ENCODE measurements at places on chromosomes 11 and 22.

DNA sequence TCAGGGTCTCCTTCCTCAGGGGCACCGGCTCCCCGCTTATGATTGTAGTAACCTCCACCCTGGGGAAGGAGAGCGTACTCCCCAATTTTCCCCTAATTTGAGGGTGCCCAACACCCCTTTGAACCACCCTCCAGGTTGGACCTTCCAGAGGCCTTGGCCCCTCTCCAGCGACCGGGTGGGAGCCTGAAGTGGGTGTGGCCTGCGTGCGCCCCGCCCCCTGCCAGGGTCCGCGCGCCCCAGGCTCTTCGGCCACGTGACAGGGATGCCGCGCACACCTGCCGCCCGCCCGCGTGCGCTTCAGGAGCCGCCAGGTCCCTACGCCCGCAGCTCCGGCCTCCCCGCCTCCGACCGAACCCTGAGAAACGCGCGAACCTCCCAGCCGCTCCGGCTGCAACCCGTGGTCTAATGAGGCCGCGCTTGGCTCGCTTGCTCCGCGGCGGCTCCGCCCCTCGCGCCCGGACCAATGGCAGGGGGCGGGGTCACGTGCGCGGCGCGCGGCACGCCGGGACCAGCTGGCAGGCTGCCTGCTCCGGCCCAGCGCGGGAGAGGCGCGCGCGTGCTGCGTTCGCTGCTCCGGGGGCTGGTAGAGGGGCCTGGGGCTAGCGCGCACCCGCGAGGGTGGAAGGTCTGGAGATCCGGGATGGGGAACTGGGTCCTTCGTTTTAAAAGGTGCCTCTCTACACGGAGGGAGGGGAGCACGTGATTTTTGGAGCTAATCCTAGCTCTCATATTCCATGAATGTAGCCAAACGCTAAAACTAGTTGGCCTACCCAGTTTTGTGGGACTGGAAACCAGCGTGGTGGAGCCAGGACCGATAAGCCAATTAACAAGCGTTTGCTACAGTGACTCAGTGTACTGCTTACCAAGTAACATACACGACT, at the start of gene FOXRED2:
Gene FOXRED2, minus strand, starts transcription at position 404 of the 881 bp plus-strand sequence. CDS start 618 bp downstream, outside the sequence.
- DNase-seq: peak; percentile 78

GRCh38 chr22:39098576-39098975, 1.5 kb downstream of the APOBEC3H start:
- no peak for DNase-seq

GRCh38 chr22:29126670-29127395, 54.0 kb downstream of the KREMEN1 start:
- DNase-seq: no peak

DNA sequence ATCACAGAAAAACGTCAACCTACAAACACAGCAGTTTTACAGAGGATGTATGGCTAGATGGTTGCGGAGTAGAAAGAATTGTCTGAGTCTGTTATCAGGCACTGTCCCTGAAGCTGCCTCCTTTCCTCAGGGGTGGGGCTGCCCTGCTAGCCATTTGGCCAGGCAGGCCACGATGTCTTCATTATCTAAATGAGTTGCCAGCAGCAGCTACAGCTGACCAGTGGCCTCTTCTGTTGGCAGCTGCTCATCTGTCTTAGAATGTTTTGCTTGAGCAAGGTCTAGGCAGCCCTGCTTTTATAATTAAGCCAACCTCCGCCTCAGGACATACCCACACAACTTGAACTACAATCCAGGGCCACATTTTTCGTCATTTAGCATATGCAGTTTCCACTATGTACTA, 17.5 kb downstream of the SLC6A5 start:
- DNase-seq: no peak

DNA sequence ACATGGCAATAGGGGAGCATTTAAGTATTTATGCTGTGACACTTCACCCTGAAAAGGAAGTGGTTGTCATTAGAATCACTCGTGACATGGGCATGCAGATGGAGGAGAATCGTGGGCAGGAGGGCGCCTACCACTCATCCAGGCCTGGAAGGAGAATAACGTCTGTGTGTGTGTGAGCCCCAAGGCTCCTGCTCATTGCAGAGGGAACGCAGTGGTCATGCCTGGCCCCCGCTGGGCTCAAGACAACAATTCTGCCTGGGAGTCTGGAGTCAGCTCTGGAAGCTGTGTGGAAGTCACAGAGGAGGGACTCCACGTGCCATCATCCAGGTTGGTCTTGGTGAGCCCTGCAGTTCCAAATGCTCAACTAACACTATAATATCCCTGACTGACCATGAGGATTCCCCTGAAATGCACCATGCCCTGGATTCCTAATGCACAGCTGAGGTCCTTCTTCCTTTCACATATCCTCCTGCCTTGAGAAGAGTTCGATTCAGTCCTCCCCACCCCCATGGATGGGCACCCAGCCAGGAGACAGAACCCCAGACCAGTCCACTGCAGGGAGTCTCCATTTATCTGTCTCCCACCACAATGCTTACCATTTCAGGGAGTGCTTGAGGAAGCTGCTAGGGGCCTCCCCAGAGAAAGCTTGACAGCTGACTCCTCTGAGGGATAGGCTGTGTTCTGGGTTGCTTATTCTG, 446.9 kb upstream of the B3GAT1 start:
- DNase-seq: no peak

DNA sequence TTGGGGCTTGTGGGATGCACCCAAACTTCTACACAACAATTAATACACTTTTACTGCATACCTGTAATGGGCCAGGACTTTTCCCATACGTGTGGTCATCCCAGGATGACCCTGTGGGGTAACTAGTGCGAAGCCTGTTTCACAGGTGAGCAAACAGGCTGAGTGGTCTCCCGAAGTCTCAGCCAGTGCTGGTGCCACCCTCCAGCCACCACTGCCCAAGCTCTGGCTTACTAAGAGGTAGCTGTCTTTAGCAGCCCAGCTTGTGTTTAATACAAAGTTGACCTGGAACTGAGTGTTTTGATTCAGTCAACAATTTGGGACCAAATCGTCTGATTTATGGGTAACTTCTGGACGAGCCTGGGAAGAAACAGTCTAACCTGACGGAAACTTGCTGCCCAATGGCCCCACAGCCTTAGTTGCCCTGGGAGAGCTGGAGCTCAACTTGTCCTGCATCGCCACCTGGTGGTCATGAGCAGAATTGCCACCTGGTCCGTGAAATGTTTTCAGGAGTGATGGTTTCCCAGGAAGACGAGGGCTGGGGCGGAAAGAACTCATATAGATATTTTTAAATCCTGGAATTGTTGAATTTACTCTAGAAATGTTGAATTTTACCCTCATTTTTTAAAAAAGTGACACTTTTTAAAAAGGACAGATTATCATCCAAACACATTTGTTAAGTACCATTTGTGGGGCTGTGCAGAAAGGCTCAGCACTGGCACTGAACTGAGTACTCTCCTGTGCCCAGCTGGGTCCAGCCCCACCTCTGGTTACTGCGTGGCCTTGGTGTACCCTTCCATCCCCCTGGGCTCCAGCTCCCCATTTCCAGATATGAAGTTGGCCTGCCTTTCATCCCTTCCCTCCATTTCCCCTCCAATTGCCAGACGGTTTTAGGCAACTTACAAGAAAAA, 95.5 kb upstream of the PARVA start:
- DNase-seq: peak; percentile 81

DNA sequence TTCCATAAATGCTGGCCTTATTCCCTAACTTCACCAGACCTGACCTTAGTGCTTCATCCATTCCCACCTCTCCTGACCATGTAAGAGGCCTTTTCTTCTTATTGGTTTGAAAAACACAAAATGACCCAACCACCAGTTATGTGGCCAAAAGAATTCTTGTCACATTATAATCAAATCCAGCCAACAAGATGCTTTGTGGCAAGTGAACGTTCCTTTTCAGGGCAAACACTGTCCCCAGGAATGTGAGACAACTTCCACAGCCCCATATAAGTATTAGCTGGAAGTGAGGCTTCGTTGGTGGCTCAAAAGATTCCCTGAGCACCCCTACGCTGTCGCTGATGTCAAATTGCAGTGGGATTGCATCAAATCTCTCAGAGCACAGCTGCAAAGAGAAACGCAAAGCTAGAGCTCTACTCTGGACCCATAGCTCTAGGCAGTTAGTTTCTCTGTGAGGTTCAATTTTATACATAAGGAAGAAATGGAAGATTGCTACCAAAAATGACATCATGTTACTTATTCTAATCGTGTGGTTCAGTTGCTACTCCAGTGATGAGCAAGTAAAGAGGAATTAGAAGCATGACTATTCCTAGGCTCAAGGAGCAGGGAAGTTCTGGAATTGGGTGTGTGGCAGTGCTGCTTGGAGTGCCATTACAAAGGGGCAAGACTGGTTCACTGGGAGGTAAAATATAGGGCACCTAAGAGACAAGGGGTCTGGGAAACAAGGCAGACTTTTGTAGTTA, 26.1 kb downstream of the GLYATL1 start:
- DNase-seq: no peak

GRCh38 chr11:115672412-115672811, 168.2 kb upstream of the CADM1 start:
- no peak for DNase-seq

- DNase-seq: no peak
Measured at GRCh38 chr22:48665311-48665995, 1162.2 kb downstream of the BRD1 start.

- DNase-seq: no peak
Measured at GRCh38 chr11:121829159-121829643, 286.8 kb downstream of the BLID start.

DNA sequence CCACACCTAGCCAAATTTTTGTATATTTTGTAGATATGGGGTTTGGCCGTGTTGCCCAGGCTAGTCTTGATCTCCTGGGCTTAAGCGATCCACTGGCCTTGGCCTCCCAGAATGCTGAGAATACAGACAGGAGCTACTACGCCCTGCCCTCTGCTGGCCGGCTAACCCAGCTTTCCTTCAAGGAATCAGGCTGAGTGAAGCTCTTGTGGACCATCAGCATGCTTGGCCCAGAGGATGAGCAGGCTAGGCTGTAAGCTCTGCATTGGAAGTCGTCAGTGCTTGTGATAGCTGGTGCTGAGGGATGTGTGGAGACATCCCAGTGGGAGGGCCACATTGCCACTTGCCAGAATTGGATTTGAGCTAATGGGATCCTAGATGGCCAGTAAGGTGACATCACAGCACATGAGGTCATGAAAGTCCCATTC, 60.6 kb downstream of the MED15 start:
- no peak for DNase-seq

DNA sequence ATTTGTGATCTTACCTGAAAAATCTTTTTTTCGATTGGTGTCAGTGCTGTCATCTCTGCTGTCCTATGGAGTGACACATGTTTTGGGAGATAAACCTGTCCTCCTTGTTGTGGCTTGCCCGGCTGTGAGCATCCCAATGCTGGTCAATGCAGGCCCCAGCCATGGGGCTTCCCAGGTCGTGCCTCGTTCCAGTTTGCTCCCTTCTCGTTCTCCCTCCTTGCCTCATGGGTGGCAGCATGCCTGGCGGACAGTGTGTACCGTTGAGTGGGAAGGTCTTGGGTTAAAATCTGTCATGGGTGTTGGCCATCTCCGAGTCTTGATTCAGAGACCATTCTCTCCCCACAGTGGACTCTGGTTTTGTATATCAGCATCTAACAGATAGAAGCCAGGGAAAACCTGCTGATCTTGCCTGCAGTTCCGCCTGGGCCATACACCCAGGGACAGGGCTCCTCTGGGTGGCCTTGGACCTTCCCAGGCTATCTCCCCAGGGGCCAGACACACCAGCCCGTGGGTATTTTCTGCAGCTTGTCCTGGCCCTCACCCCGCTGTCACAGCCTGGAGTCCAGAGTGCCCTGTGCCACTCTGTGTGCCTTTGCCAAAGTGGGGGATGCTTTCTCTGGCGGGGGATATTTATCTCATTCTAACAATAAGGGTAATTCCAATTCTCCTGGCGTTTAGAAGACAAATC, 208.1 kb downstream of the TBC1D22A start:
- no peak for DNase-seq

DNA sequence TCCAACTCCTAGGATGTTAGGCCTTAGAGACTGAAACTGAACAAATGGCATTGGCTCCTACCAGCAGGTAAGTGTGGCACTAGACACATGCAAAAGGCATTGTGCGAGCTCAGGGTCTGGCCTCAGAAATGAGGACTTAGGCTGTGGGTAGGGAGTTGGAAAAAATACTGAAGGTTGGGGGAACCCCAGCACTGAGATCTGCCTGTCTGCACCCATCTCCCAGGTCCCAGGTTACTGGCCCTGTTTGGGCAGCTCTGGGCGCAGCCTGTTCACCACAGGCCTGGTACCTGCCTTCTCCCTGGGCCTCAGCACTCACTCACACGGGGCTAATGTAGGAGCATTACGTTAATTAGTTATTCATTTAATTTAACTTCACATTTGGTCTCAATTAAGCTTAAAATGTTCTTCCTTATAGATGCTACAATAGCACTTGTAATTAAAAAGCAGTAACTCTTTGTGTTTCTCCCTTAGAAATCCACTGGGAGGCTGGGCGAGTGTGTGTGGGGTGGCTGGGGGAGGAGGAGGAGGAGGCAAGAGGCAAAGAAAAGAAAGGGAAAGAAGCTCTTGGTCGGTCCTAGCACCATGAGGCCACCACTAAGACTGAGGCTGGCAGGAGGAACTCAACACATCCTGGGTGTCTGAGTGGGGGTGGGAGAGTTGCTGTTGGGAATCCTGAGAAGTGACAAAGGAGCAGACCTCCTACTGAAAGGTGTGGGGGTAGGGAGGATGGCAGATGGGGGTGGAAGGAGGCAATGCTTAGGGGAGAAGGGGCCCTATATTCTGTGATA, 19.4 kb downstream of the TMEM218 start:
- DNase-seq: no peak

- DNase-seq: no peak
Measured at GRCh38 chr11:288478-289397, at the start of gene PGGHG. TSS of gene PGGHG (plus strand) at chr11:289126. CDS start at chr11:289817, 691 bp downstream.

- no peak for DNase-seq
Measured at GRCh38 chr11:13647391-13647790, 21.1 kb upstream of the FAR1 start.

- no peak for DNase-seq
Measured at GRCh38 chr11:70415642-70416395, 17.5 kb downstream of the CTTN start.

GRCh38 chr11:38751421-38751820, 2153.4 kb upstream of the RAG2 start:
- no peak for DNase-seq

- DNase-seq: no peak
Measured at GRCh38 chr11:112277941-112278340, 17.3 kb upstream of the PLET1 start.

DNA sequence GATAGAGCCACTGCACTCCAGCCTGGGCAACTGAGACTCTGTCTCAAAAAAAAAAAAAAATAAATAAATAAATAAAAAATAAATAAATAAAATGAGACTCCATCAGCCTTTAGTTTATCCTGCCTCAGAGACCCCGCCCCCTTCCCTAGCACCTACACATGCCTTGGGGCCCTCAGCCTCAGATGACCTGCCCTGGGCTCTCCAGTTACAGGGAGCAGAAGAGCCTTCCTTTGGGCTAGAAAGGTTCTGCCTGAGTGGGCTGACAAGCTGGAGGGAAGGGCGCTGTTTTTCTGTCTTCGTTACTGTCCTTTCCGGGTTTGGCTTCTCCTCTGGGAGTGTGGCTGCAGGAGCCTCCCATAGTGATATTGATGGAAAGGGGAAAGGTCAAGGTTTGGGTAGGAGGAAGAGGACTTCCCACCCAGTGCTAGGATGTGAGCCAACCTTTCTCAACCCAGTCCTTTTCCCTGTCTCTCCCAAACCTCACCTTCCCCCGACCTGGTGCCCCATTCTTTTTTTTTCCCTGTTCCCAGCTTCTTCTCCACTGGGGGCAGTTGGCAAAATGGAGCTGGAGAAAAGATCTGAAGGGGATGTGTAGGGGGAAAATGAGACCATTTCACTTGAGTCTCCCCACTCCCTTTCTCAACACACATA, 1.5 kb upstream of the SF3B2 start:
- no peak for DNase-seq

All from activated CD4-positive, alpha-beta T cell treated with anti-CD3 and anti-CD28 coated beads, Interleukin-2, amount 50 U/mL, for 24 hours (primary cell).